Epithelial cell of prostate (primary cell): ENCODE measurements at places on chromosomes 4 and X.
A peak's percentile ranks its signal among the peaks of the same experiment; 100 is the strongest.

- no peak for DNase-seq
Measured at GRCh38 chrX:24204958-24205357, 55.4 kb downstream of the ZFX start.

- no peak for DNase-seq
Measured at GRCh38 chr4:151197247-151197646, 79.7 kb upstream of the PRSS48 start.

- DNase-seq = no peak
Measured at GRCh38 chrX:132740316-132741123, 217.9 kb downstream of the HS6ST2 start.

GRCh38 chr4:118289794-118290193 is 63.0 kb downstream of the PRSS12 start:
- DNase-seq = no peak

DNA sequence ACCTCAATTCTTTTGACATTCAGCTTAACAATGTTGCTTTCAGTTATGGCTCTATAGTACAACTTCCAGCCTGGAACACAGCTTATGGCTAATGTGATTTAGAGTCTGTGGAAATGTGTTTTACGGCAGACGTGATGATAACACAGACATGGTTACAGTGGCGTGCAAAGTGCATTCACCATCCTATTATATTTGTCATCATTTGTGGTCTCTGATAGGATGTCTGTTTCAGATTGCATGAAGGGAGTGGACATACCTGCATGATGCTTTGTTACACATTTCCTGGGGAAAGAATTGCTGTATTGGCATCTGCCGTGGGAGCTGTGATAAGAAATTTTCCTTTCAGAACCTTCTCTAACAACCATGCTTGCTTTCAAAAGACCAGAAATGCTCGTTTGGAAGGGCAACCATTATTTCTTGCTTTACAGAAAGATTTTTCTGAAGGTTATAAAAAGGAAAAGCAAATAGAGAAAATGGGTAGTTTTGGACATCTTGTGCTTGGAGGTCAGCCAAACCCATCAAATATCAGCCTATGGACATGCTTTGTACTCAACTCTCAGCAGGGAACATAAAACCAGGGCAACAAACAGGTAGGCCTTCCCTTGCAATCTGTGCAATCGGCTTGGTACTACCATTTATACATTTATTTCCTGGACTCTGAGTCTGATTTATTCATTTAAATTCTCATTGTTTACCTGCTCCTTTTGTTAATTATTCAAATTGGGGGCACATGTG is 273.9 kb downstream of the TLL1 start:
- DNase-seq = no peak

DNA sequence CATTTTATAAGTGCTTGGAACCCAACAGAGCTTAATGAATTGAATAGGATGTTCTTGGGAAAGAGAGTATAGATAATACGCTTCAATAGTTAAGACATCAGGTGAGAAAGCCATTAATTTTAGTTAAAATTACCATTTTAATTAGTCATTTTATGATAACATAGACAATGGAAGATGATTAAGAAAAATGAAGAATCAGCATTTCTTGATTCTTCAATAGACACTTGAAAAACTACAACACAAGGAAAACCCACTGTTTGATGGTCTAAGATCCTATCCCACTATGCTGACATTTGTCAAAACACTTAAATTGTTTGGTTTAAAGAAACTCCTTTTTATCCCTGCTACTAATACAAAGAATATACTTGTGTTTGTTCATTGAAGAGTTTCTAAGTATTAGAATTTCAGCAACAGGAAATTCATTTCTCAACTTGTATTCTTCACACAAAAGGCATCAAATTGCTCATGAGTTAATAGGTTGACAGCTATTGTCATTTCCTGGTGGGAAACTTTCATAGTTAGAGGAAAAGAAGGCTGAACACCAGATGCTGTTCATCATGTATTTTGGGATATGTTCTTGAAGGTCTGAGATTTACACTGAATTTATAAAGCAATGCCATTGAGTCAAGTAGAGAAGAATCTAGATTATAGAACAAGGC is 9.6 kb upstream of the CXCL2 start:
- no peak for DNase-seq

DNA sequence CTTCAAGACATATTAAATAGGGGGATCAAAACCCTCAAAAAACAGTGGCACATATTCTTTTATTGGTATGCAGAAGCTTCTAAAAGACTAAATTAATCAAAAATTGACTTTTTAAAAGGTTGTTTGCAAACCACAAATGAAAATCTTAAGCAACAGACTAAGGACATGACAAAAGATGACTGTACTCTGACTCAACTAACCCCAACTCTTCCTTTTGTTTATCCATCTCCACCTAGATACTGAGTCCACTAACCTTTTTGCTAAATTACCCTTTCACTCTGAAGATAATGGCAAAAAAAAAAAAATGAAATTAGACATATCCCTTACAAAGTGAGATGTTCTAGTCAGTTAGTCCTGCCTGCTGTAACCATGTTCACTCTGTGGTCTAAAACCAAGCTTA is 91.6 kb upstream of the NLRP2B start:
- DNase-seq = peak; percentile 0

- no peak for DNase-seq
Measured at GRCh38 chrX:13518126-13518525, 51.3 kb upstream of the EGFL6 start.

DNA sequence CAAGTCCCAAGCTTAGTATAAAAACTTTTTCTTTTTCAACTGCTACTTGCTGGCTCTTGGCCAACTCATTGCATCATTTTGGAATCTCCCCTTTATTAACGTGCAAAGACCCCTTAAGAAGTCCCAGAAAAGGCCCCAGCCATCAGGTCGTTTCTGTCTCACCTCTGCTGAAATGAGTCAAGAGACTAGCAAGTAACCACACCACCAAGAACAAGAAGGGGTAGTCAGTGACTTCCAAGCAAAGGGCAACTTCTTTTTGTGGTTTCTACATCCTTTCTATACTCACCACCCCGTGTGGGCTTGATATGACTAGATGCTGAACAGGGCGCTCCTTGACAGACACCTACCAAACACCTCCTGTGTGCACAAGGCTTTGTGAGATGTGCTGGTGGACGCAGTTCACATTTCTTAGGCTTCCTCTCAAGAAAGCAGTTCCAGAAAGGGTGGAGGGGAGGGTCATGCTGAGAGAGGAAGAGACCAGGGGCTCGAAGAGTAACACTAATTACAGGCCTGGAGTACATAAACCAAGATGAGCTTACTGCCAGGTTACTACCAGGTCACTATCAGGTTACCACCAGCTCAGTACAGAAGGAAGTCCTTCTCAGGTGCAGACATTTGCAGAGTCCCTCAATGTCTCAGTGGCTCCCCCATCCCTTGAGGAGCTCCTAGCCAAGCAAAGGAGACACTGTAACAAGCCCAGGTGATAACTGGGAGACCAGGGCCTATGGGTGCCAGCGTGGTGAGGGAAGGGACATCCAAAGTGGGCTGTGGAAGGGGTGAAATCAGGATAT is 19.3 kb downstream of the JAKMIP1 start:
- DNase-seq = no peak

- no peak for DNase-seq
Measured at GRCh38 chr4:22848332-22848731, 155.6 kb downstream of the GBA3 start.

- DNase-seq = no peak
Measured at GRCh38 chrX:40266490-40267333, 169.0 kb upstream of the BCOR start.

DNA sequence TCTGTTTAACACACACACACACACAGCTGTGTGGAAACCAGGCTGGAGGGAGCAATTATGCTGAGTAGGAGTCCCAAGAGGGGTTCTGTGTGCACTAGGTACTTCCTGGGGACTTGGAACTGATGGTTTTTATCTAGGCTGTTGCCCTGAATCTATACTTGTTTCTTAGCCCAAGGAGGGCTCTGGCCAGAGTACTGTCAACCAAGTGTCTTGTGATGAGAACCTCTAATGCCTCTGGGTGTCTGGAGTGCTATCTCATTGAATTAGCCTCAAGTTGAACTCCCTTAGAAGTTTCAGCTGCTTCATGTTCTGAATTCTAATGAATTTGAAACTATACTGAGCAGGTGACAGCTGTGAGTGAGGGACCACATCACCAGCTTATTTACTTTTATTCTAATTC is 16.6 kb downstream of the ARHGAP24 start:
- DNase-seq = no peak

DNA sequence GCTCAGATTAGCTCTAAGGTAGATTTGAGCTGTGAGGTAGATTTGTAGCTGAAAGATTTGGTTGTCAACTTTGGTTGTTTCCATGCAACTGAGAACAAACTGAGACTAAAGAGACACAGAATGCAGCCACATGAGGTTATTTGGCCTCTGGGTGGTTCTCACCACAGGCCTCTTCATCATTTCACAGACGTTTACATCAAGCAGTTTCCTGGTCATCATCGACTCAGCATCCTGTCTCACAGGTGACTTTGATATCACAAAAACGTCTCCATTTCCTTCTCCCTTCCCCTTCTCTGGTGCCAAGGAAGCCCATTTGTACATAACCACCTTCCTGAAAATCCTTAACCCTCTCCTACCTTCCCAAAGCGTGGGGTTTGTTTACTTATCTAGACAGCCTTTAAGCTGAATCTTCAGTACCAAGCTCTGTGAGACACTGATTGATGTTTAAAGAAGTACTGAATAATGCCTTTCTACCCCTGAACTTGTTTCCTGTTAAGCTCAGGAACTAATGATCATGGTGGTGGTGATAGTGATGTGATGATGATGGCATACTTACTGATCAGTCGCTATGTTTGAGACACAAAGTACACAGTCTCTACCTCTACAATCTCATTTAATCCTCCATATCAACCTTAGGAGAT is 81.9 kb downstream of the FAM114A1 start:
- DNase-seq = peak; percentile 16

DNA sequence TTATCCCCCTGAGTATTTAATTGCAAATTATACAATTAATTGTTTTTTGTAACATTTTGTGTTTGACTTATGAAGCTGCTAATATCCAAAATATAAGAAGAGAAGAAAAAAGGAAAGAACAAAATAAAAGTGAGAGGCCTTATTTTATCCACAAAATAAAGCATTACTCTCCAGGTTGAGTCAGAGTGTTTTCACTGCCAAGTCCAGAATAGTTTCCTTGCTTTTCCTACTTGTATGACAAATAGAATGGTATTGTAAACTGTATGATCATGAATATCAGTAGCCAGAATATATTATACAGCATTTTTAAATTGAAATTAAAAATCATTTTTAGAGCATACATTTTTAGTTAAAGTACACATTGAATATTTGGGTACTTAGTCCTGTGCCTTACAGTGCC is 237.8 kb downstream of the NDST4 start:
- no peak for DNase-seq

DNA sequence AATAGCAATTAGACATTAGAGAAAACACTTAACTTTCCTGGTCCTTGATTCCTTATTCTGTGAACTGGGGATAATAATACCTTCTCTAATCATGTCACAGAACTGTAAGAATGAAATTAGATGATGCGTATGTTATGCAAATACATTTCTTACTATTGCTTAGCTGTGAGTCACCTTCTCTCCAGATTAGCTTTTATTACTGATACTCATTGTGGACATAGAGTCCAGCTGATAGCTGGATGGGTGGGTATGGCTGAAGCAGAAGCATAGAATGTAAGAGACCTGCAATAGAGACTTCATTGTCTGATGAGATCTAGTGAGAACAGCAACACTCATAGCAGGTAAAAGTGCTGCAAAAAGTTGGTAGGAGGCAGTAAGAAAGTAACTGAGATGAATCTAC is 437.2 kb upstream of the ZFP42 start:
- DNase-seq = peak; percentile 43

- no peak for DNase-seq
Measured at GRCh38 chrX:103311399-103311780, 600 bp upstream of the BEX2 start.

- DNase-seq = no peak
Measured at GRCh38 chrX:51024106-51024696, 113.7 kb downstream of the BMP15 start.

DNA sequence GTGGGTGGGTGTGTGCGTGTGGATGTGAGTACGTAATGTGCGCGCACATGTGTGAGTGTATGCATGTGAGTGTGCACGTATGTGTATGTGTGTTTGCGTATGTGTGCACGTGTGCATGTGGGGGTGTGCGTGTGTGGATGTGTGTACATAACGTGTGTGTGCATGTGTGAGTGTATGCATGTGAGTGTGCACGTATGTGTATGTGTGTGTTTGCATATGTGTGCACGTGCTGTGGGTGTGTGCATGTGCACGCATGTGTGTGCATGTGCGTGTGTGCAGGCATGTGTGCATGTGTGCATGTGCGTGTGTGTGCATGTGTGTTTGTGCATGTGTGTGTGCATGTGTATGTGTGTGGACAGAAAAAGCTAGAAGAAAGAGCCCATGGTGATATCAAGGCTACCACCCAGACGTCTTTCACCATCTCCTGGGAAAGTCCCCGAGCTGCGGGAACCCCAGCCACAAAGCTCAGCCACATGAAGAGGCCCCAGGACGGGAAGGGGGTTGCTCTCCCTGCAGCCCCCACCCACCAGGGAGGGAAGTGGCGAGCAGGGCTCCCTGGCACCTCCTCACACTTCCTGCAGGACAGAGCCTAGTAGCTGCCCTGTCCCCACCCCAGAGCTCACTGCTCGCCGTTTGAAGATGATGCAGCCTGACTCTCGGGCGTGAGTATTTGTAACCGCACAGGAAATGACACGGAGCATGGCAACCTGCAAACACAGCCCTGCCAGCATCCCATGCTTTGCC is 108.3 kb downstream of the DCTD start:
- no peak for DNase-seq

DNA sequence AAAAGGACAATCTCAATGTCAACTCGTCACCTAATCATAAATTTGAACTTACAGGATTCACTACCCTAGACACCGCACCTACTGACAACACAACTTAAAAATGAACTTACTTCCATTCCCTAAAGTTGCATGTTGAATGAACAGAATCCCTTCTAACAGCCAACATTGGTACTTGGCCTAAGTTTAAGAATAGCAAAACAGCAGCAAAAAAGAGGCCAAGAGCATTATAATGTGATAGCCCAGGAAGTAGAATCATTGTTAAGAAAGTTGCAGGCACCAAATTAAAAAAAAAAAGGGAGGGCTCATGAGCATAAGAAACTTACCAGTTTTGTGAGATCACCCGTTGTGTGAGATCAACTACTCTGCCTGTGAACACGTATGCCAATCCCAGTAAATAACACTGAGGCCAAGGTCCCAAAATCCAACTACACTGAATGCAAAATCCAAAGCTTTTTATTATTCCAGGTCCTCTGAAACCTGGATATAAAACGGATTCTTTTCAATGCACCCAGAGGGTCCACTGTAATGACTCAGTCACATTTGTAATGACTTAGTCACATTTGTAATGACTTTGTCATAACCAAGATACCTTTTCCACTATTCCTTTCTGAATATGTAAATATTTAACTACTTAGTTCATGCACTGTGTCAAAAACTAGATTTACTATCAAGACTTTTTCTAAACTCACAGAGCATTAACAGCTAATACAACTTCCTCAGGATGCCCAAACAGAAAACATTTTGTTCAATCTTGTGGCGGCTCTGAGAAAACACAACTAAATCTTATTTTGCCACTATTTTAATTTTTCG is 6.8 kb downstream of the HNRNPDL start:
- DNase-seq = no peak
